ENCODE measurements at places on chromosomes 1 and 21.

- no peak for DNase-seq
Observed at GRCh38 chr1:229578168-229579058, 19.9 kb upstream of the ABCB10 start.

GRCh38 chr1:223250632-223251015, 107.6 kb upstream of the TLR5 start:
- no peak for DNase-seq

DNA sequence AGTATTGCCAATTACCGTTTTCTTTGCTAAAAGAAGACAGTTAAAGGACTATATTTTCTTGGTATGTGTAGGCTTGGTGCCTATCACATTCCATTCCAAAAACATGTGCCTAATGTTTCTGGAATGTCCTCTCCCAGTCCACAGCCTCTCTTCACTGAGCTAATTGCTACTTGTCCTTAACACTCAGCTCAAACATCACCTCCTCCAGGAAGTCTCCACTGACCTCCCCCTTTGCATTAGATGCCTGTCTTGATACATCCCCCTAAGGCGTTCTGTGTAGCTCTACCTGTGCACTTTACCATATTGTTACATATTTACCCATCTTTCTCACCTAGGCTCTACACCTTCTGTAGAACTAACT, 195.6 kb upstream of the CAMK1G start:
- DNase-seq: no peak

DNA sequence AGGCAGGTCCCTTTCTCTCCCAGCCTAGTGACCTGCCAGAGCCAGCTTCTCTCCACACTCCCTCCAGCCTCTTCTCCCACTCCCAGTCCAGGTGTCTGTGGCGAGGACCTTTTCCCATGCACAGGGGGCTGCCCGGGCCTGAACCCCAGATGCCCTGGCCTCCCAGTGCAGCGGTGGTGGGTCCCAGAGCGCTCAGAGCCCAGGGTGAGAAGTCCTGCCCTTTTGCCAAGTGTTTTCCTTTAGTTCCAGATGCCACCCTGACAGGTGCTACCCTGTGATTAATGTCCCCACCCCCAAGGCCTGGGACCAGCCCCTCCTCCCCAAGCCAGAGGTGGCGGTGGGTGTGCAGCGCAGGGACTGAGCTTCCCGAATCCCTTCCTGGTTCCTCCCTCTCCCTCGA, 90.4 kb downstream of the PAX7 start:
- DNase-seq: no peak

DNA sequence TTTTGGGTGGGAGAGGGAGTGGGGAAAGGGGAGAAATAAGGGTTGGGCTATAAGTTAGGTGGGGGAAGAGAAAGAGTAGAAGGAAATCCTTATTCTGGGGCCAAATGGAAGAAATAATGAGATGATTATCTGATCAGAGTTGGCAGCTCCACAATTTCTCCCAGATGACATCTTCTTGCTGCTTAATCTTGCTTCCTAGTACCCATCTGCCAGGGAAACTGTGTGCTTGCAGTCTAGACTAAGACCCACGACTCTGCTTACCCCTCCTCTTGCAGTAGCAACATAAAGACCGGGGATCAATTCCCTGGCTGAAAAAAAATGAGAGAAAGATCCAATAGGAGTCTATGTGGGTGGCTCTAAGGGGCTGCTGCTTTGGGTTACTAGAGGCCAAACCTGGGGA, 95.6 kb downstream of the PAPPA2 start:
- DNase-seq: no peak

DNA sequence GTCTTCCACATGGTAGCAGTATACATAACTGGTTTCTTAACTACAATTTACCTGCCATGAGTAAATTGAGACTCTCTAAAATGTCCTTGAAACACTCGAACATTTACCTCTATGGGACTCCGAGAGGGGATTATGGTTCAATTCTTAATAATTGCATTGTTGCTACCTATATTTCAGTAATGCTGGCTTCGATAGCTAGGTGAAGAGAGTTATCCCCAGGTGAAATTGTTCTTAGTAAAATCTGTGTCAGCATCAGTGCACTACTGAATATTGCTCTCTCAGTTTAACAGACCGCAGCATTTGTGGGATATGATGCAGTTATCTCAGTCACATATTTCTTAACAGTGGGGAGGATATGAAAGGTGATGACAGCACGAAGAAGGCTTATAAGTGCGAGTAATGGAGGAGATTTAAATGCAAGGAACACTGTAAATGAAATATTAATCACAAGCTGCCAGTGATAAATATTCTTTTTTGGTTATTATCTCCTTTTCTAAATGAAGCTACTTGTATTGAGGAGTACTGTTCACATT, 801.9 kb downstream of the BRINP3 start:
- DNase-seq: no peak
